Skeletal muscle tissue (tissue), 5 donors: ENCODE measurements at places on chromosomes 11 and 22. TPM values are rescaled to one million over a fixed set of nuclear protein-coding genes. Genes with fewer than 3 reads are reported as not detected.

TRIM21 gene
- total RNA-seq: 19.3 TPM

ESAM gene
- 9.4 TPM for total RNA-seq

MS4A3 gene
- 6.8 TPM for total RNA-seq

NPAS4 gene
- total RNA-seq: under 0.01 TPM

DNAJB7 gene
- total RNA-seq: not detected
